Cerebellar nuclear complex (tissue), 1 donor: ENCODE measurements at places on chromosomes 2 and 18.

- DNase-seq: no peak
Measured at GRCh38 chr18:2325308-2325849, 245.9 kb downstream of the METTL4 start.

GRCh38 chr18:10953672-10954071 is 195.7 kb downstream of the PIEZO2 start:
- no peak for DNase-seq

GRCh38 chr18:58013241-58014211 is 30.5 kb upstream of the NEDD4L start:
- no peak for DNase-seq

DNA sequence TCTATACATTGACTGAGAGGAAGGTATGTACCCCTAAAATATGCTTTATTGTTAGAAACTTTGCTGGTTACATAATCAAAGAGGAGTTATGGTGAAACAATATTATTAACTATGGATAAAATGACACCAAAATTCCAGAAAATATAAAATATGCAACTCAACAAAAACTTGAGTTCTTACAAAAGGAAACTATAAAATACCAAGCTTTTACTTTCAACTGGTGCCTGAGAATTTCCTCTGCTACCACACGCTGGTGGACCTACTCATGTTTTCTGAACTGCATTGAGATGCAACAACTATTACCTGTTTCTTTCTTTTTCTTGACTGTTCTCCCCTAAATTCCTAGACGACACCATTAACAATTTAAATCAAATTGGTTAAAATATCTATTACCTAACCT is 8.2 kb upstream of the NFE2L2 start:
- DNase-seq: no peak

- DNase-seq: no peak
Measured at GRCh38 chr18:9594823-9595596, 19.3 kb downstream of the PPP4R1 start.

DNA sequence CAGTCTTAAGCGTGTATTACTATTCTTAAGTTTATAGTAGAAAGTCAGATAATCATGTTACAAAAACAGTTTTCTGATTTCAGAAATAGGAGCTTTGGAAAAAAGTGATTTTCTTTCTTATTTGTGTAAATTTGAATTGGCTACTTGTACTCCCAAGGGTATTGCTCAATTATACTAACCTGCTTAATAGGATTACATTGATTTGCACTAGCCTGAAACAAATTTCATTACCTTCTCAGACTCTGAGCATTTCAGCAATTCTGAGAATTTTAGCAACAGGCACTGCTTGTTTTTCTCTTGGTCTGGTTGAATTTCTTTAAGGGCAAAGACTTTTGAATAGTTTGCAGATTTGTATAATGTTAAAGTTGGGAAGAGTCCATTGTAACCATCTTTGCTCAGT is 87.2 kb upstream of the NXPH2 start:
- DNase-seq: no peak

- DNase-seq: no peak
Measured at GRCh38 chr2:211349031-211349430, 792.6 kb downstream of the CPS1 start.

GRCh38 chr2:240959941-240960308 is 38.5 kb upstream of the SNED1 start:
- no peak for DNase-seq

DNA sequence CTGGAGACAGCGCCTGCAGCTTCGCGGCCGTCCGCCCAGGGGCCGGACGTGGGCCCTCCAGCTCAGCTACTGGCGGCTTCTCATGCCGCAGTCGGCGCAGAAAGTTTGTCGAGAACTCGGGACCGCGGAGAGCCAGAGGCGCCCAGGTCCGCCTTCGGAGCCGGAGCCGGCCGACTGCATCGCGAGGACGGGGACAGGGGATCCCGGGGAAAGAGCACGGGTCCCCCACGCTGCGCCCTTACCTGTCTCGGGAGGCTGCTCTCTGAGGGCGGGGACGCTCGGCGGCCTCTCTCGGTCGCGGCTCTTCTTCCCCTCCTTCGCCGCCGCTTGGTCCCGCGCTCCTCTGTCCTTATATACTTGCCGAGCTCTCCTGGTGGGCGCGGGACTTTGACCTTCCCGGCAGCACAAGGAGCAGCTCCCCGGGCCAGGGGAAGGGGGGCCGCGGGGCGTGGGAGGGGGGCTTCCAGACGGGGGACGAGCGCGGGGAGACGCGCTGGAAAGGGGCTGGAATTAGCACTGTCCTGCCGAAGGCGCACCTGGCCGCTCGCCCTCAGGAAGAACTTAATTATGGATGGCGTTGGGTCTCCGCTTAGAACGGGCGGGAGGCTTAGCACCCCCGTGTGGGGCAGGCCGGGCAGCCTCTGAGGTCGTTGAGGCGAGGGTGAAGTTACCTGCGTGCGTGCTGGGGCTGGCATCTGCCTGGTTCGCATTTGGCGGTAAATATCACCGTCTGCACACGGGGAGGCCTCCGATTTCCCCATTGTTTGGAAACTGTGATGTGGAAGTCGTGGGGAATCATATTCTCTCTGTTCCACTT is at the start of gene POMC:
Gene POMC (minus strand): TSS at position 325 of the 817 bp plus-strand sequence. CDS start 3,808 bp downstream, outside the sequence.
- no peak for DNase-seq

GRCh38 chr18:24616653-24617052 is 156.2 kb downstream of the HRH4 start:
- DNase-seq: no peak

DNA sequence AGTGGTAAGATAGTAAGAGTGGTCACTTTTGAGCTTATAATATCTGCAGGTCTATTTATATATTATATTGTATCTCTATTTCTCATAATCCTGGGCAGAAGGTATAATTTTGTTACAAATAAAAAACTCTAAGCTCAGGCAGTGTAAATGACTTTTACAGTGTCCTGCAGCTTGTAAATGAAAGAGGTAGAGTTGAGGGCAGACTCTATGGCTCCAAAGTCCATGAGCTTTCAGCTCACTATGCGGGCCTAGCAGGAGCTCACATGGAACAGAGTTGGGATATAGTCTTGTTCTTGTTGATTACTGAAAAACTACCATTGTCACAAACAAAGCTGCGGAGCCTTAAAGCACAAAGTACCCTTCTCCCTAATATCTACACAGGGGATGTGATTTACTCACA is 361.4 kb downstream of the LNPK start:
- DNase-seq: no peak

DNA sequence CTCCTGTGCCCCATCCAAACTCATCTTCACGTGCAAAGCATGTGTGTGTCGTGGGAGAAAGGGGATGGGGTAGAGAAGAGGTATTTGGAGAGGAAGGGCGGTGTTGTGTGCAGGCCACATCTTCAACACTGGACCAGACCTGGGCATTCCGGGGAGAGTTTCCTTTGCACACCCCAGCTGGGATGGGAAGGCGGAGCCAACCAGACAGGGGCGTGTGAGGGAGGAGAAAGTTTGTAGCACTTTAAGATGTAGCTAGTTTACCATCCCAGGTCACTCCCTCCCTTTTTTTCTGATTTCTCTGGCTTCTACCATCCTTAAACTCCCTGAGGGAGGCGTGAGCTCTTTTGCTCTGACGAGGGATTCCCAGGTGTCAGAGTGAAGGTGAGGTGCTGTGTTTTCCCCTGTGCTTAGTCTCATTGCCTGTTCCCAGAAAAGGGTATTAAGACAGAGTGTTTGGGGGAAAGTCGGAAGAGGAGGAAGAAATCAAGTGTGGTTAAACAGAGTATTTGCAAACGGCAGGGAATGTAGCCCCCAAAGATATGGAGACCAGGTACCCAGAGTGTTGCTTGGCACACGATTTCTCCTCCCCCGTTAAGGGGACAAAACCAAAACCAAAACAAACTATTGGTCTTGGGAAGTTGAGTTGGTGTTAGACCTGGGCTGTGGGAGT is 1.6 kb downstream of the SETBP1 start:
- DNase-seq: no peak

GRCh38 chr2:1782514-1782913 is 38.2 kb upstream of the PXDN start:
- no peak for DNase-seq

- DNase-seq: no peak
Measured at GRCh38 chr18:39389800-39390379, 1824.3 kb upstream of the CELF4 start.

- no peak for DNase-seq
Measured at GRCh38 chr18:78138983-78139496, 840.6 kb upstream of the SALL3 start.

GRCh38 chr18:42178376-42179080 is 223.5 kb downstream of the PIK3C3 start:
- no peak for DNase-seq

DNA sequence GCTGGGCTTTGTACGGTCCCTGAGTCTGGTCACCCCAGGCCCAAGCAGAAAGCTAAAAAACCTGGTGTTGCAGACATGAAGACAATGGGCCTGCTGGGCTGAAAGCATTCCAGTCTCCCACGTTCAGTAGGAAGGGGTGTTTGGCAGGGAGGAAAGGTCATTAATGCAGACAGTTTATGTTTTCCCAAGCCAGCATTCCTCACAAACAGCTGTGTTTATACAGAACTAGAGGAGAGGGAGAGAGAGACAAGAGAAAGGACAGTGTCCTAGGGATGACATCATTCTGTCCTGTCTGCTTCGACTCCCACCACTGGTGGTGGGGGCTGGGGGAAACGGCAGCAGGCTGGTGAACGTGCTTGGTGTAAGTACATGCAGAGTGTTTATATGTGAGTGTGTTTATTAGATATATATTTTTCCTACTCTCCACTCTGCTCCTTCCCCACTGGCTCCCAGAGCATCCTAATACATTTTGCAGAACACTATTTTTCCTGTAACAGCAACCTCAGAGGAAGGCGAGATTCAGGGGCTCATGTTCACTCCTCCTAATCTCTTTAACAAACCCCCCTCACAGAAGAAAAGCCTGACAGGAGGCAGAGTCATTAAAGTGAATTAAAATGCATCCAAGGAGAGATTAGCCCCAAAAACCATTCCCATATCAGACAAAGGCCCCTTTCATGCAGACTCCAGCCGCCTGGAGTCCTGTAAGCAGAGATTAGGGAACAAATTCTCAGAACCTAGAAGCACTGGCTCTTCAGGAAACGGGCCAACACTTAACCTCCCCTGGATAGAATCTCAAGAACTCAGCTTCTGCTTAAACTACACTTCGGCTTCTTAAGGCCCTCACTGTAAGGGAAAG is 380.4 kb downstream of the TNS1 start:
- DNase-seq: no peak

GRCh38 chr2:217250013-217250524 is 390.2 kb upstream of the TNP1 start:
- DNase-seq: no peak

GRCh38 chr2:61493523-61493942 is 22.6 kb upstream of the USP34 start:
- DNase-seq: no peak

DNA sequence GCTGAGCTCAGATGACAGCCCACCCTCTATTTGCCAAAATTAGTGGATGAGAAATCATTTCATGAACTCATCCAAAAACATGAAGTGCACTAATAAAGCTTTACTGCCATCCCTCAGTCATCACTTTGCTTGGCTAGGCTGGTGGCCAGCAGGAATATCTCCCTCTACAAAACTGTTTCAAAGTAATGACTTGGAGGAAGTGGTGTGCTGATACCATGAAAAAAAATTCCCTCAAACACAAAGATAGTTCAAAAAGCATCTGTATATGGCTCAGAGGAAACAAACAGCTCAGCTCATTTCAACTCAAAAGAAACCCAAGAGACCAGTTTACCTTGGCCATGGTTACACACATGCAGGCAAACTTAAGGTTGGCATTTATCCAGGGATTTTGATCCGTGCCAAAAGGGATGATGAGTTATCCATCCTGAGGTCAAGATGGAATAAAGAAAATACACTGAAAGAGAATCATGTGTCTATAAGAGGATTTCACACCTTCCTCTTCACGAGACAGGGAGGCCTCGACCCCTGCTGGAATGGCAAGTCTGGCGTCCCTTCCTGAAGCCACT is 18.4 kb upstream of the WIPF1 start:
- DNase-seq: no peak

DNA sequence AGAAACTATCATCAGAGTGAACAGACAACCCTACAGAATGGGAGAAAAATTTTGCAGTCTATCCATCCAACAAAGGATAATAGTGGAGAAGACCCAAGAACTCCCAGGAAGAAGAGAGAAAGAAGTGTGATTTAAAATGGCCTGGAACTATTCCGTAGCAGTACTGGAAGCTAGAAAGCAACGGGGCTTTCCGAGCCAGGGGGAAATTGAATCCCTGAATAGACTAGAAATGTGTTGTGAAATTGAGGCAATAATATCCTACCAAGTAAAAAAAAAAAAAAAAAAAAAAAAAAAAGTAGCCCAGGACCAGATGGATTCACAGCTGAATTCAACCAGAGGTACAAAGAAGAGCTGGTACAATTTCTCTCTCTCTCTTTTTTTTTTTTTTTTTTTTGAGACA is 69.3 kb downstream of the FARP2 start:
- DNase-seq: no peak

DNA sequence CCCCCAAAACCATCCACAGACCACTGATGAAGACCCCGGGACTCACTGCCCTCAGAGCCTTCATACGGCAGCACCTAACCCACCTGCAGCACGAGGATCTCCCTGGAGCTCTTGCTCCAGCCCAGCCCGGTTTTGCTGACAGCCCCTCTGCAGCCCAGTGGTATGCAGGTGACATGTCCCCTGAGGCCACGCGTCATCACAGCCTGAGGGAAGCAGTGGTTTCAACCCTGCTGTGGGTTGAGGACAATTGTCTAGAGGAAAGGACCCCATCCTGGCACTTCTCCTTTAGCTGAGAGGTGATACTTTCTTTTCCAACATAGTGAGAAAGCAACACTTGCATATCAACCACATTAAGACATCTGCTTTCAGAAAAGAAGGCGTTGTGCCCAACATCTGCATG is 134.0 kb downstream of the SEPTIN10 start:
- DNase-seq: no peak

- no peak for DNase-seq
Measured at GRCh38 chr2:103121106-103121505, 359.3 kb downstream of the TMEM182 start.

GRCh38 chr18:14943486-14943885 is 195.5 kb downstream of the ANKRD30B start:
- DNase-seq: no peak

DNA sequence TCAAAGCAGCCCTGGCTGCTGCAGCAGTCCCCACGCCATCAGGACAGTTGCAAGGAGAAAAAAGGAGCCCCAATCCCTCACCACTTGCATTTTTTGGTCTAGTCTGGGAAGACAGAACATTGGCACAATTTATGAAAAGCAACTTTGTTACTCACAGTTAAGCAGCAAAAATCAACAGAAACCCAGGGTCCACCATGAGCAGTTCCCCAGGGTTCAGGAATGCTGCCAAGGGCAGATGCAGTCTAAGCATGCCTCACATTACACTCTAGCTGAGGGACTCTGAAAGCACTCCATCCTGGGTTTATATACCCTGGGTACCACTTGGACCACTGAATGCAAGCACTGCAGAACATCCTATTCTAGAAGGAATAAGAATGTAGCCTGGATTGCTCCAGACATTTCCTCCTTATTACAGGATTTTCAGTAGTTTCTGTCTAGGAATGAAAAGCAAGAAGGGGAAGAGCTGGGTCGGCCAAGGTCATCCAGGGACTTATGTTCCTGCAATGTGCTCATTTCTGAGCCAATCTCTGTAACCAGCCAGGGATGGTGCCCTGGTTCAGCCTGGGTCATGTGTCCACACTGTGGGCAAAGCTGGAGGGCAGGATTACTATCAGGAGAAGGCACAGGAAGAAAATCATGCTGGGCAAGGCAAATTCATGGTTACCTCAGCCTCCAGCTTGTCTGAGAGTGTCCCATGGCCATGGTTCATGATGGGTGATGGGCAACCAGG is 19.5 kb upstream of the TMEM163 start:
- DNase-seq: no peak

- no peak for DNase-seq
Measured at GRCh38 chr18:34261865-34262780, 37.4 kb upstream of the NOL4 start.
